GM06990 (cell line): ENCODE measurements at places on chromosomes 6 and 20.

GRCh38 chr20:31257364-31257763, at the start of gene DEFB115:
Gene DEFB115 (plus strand): TSS chr20:31257664. CDS start chr20:31257664, 0 bp downstream.
- DNase-seq = no peak

- DNase-seq = no peak
These were observed 101.2 kb upstream of the CLVS2 start for GRCh38 chr6:122894791-122895190.

DNA sequence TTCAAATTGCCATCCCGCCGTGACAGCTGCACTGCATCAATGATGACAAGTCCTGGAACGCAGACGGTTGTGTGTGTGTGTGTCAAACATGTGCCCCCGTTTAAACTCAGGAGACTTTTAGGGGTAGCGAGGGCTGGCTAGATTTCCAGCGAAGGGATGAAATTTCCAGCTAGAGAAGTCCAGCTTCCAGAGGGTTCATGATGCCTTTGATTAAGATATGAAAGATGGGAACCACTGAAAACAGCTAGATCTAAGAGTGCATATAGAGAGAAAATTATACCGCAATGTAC, 644 bp downstream of the KIZ start:
- no peak for DNase-seq

GRCh38 chr20:43959079-43959919, 44.6 kb downstream of the TOX2 start:
- DNase-seq = no peak

DNA sequence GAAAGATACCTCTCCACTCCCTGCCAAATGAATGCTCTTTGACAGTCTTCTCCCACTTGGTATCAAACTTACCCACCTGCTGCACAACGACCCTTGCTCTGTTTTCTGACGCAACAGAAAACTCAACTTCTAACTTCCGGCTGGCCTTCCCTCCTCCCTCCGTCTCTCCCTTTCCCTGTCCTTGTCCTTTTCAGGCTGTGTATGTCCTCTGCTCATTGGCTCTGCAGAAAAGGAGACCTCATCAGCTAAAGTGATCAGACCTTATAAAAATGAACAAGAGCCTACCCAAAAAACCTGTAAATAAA, 12.2 kb downstream of the TRAF3IP2 start:
- DNase-seq = no peak
